Testis (tissue), 5 donors: ENCODE measurements at places on chromosomes 11 and 22. TPM values are rescaled to one million over a fixed set of nuclear protein-coding genes. Genes with fewer than 3 reads are reported as not detected.

CHADL gene
- total RNA-seq: 12.8 TPM

ANGPTL5 gene
- total RNA-seq: 0.31 TPM

MYOD1 gene
- total RNA-seq: 1.4 TPM

NNMT gene
- total RNA-seq: 10.6 TPM

DCDC1 gene
- total RNA-seq: 12.3 TPM

TPBGL gene
- 15.4 TPM for total RNA-seq

SCGB1C1 gene
- total RNA-seq: not detected

PHLDA2 gene
- total RNA-seq: 2.2 TPM

ANO9 gene
- total RNA-seq: 2.9 TPM

DNA sequence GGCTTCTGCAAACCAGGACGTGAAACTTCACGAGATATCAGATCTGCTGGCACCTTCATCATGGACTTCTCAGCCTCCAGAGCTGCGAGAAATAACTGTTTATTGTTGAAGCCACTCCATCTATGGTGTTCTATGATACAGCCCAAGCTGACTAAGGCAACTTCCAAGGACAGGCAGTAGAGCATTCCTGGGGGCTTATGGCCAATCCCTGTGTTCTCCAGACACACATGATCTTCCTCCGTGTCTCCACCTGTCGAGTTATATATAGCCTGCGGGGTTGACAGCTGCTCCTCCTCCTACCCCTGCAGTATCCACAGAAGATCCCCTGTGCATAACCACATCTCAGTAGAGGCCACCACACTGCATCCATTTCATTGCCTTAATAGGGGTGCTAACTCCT, 11.0 kb downstream of the TP53AIP1 start:
- no peak for DNase-seq

DNA sequence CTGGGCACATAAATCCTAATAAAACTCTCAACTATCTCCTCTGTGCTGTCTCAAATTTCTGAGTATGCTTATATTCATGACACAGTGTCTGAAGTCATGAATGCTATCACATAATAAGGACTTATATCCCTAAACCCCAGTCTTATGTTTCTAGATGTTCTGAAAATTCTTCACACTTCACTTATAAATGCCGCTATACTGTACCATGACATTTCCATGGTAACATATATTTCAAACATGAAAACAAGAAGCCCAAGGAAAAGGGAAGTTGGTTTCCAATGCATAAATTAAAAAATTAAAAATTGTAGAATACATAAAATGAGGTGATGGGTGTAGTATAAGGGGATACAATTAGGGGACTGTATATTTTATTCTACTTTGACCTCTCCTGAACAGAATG, 11.7 kb downstream of the GVQW3 start:
- no peak for DNase-seq

GRCh38 chr22:22576244-22576988, 17.4 kb upstream of the PRAME start:
- DNase-seq: peak; percentile 76

- DNase-seq: peak; percentile 93
These were observed 14.9 kb downstream of the SLC25A18 start for GRCh38 chr22:17578136-17578754.

- no peak for DNase-seq
These were observed 97.9 kb upstream of the CD44 start for GRCh38 chr11:35041070-35041554.

DNA sequence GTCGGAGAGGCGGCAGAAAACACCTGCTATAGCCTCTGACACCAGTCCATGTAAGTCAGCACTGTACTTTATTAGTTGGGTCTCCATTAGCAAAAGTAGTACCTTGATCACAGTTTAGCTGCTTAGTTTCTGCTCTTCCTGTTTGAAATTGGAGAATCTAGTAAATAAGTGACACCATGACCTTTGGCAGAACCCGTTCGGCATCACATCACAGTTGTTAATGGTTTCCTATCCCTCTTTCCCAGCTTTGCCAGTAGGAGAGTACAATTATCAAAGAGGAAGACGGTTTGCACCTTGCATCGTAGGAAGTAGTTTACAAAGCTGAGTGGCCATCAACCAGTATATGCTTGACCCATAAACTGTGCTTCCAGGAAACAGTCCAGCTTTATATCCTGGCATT, 101.8 kb downstream of the TRIM44 start:
- DNase-seq: no peak

DNA sequence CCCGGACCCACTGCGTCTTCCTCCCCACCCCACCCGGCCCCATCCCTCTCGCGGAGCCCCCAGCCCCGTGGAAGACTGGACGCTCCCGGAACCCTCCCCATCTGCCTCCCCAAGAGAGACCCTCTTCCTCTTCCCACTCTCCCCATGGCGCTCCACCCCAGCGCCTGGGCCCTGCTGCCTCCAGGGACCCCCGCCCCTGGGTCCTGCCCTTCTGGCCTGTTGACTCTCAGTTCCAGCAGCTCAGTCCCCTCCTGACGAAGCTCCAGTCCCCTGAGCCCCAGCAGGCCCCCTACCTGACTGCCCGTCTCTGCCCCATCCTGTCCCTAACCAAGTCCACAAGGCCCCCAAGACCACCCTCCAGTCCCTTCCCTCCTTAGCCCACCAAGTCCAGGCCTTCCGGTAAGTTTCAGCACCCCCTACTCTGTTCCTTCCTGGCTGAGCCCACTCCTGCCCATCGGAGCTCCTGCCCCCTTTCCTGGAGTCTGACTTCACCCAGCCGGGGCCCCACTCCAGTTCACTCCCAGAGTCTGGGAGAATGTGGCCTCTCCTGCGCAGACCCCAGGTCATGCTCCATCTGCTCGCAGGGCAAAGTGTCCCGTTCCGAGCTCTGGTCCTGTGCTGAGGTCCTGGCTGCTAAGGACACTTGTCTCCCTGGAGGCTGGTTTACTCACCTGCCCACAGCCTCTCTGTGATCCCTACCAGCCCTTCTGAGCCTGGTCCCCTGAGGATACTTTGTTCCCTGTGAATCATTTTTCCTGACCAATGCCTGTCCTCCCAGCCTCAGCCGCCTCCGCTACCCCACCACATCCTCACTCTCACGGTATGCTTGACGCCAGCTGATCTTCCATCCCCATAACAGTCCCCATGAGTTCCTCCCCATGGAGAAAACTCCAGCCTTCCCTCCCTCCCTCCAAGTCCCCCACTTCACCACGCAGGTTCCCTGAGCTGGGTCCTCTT, 722 bp downstream of the IFITM10 start:
- no peak for DNase-seq

DNA sequence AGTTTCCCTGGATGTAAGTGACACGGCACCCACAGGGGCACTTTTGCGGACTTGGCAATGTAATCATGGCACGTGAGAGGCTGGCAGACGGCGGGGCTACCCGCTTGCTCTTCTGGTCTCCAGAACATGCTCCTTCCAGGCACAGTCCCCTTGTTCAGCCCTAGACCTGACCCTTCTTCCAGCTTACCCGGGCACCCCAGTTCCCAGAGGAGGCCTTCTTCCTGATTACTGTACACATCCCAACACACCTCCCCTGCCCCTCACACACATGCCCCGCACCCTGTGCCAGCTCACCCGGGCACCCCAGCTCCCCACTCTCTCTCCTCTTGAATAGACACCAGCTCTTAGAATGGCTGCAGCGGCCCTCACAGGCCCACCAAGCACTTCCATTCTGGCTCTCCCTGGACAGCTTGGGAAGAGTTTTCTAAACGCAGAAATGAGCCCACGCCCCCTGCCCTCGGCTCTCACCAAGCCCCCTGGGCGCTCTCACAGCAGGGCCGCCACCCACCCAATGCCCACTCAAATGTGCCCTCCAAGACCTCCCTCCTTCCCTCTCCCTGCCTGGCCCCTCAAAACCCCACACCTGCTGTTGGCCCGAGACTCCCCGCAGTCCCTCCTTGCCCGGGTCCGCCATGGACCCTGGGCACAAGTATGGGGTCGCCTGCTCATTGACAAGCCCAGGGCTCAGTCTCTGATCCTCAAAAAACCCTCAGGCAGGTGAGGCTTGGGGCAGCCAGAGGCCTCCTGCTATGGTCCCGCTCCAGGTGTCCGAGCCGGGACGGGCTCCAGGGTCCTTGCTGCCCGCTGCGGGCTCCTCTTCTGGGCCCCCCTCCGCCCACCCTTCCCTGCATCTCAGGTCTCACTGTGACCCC, 88.5 kb downstream of the WNT7B start:
- no peak for DNase-seq

- DNase-seq: no peak
These were observed 20.7 kb upstream of the FAM181B start for GRCh38 chr11:82754410-82754809.

DNA sequence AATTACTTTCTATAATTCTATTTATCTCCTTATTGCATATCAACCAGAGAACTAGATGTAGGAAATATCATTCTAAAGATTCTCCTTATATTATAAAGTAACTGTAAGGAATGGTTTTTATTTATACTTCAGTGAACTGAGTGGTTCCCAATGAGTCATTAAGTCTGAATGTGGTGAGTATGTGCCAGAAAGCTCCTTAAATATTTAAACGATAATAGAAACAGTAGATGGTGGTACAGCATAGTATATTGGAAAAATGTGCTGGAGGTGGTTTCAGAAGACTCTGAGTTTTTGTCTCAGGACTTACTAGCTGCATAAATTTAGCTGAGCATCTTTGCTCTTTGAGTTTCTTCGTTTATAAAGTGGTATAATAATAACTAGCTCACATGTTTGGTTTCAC, 653.5 kb downstream of the FAM181B start:
- DNase-seq: no peak

- DNase-seq: no peak
These were observed 109.0 kb upstream of the APOA1 start for GRCh38 chr11:116946414-116946813.

DNA sequence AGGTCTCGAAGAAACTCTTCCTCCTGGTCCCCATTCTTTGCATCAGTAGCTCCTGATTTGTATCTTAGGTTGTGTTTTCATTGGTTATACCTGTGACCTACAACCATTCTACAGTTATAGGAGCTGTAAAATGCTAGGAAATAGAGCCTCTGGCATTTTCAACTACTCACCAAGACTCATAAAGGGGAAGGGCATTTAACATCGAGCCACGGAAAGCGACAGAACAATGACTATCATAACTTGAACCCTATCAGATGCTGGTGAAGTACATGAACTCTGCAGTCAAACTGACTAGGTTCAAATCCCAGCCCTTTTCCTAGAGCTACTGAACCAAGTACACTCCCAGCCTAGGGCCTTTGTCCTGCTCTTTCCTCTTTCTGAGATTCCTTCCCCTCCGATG, 588.0 kb downstream of the SOX6 start:
- DNase-seq: no peak

- peak; percentile 81 for DNase-seq
These were observed 12.4 kb upstream of the KLHL35 start for GRCh38 chr11:75445315-75445953.

GRCh38 chr11:73789279-73789670, 1.6 kb downstream of the MRPL48 start:
- DNase-seq: no peak

DNA sequence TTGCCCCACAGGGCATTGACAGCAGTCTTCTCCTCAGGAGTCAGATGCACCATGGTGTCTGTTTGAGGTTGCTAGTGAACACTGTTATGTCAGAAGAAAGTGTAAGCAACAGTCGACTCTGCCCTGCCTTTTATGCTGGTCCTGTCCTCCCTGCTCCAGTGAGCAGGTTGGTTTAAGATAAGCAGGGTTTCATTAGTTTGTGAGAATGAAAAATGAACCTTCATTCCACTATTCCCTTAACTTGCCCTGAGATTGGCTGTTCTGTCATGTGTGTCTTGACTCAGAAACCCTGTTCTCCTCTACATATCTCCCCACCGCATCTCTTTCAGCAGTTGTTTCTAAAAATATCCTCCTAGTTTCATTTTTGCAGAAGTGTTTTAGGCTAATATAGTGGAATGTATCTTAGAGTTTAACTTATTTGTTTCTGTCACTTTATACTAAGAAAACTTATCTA, at the start of gene HBD:
HBD (minus strand) TSS at position 103 of the 454 bp plus-strand sequence; CDS start at position 53, 50 bp downstream.
- DNase-seq: no peak

DNA sequence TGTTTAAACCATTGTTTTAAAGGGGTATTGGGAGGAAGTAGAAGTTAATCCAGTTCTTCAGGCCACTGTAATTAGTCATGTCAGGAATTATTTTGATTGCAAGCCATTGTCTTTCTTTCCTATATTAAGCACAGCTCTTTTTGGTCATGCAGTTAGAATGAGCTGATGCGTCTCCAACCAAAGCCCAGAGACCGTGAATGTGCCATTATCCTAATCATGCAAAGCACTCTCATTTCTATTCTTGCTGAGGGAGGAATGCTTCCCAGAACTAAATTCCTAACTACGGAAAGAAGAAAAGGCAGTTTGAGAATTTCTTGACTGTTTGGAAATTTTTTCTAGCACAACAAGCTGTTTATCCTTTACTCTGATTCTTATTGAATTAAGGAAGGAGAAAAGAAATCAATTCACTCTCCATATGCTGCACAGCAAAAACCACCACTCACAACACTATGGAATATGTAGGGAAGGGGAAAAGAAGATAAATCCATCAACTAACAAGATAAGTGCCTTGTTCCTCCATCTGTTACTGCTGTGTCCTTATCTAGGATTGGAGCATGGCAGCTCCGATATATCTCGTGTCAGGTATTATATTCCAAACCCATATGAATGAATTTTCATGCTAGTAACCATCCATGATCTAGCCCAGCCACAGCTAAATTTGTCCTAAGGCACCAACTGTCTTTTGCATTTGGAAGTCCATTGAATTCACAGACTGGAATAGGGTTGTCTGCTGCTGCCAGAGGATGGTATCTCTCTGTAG, 70.8 kb downstream of the NTM start:
- no peak for DNase-seq

GRCh38 chr11:74070723-74071492, 62.0 kb upstream of the UCP3 start:
- DNase-seq: no peak

DNA sequence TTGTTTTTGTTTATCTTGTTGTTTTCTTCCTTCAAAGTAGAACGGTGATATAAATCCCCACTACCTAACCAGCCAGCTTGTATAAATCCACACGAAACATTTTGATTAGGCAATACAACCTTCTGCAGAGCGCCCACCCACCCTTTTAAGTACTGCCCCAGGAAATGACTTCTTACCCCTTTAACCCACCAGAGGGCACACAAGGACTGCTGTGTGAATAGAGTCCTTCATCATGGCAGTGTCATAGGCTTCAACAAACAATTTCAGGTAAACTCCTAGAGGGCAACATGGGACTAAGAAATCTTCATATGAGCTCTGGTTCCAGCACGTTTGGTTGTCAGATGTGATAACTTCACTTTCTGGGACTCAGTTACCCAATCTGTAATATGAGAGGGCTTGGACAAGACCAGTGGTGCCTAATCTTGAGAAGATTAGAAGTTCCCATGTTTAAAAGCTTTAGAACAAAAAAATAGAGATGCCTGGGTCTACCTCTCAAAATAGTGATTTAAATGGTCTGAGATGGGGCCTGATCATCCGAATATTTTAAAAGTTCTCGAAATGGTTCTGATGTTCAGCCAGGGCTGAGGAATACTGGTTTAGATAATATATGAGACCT, 56.1 kb downstream of the PIWIL4 start:
- peak; percentile 63 for DNase-seq

GRCh38 chr22:35921777-35922176, 106.8 kb downstream of the RBFOX2 start:
- DNase-seq: peak; percentile 73
